ENCODE measurements at places on chromosomes 5 and 9.

- no peak for DNase-seq
Observed at GRCh38 chr5:132667761-132668705, 5.8 kb upstream of the IL4 start.

- DNase-seq: no peak
Observed at GRCh38 chr5:126499853-126500342, 76.7 kb downstream of the GRAMD2B start.

DNA sequence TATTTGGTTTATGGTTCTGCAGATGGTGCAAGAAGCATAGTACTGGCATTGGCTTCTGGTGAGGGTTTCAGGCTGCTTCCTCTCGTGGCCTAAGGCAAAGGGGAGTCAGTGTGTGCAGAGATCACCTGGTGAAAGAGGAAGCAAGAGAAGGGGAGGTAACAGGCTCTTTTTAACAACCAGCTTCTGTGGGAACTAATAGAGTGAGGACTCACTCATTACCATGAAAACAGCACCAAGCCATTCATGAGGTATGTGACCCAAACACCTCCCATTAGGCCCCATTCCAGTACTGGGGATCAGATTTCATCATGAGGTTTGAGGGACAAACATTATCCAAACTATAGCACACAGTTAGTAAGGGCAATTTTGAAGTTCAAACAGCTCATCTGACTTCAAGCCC is 263.5 kb downstream of the TMEM38B start:
- no peak for DNase-seq

- no peak for DNase-seq
Observed at GRCh38 chr5:150612405-150612804, 28.1 kb upstream of the SYNPO start.

GRCh38 chr5:133829786-133830185 is 138.6 kb downstream of the C5orf15 start:
- DNase-seq: no peak

DNA sequence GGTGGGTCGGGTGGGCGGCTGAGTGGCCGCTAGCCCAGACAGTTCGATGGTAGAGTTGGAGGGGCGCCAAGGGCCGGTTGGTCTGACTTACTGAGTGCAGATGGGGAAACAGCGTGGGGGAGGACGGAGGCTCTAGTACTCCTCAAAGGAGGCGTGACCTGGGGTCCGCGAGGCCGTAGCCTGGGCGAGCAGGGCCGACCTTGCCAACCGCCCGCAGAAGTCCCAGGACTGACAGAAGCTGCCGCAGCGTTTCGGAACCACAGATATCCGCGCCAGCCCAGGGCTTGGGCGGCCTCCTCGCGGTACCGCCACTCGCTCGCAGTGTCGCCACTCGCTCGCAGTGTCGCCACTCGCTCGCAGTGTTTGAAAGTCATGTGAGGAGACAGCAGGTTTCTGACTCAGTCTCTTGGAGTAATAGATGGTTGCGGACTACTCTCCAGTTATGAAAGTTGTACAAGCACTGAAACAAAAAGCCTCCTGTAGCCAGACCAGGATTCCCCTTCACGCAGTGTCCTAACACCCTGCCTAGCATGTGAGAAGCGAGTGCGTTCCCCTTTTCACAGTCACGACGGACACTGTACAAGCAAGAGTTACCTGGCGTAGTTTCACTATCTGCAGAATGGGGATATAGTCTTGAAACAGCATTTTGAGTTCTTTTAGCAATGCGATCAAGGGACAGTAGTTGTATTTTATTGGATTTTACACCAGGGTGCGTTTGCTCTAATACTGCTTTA is 674 bp downstream of the TMEM38B start:
- DNase-seq: peak; percentile 18

Data from activated T-helper 1 cell treated with anti-CD3 and anti-CD28 coated beads, Interleukin-2, amount 50 U/mL, for 16 hours (primary cell).